ENCODE measurements at places on chromosomes 7 and 10.

- no peak for DNase-seq
Measured at GRCh38 chr10:29348836-29349235, 60.0 kb downstream of the LYZL1 start.

GRCh38 chr10:21065621-21066248 is 168.6 kb upstream of the NEBL start:
- no peak for DNase-seq

DNA sequence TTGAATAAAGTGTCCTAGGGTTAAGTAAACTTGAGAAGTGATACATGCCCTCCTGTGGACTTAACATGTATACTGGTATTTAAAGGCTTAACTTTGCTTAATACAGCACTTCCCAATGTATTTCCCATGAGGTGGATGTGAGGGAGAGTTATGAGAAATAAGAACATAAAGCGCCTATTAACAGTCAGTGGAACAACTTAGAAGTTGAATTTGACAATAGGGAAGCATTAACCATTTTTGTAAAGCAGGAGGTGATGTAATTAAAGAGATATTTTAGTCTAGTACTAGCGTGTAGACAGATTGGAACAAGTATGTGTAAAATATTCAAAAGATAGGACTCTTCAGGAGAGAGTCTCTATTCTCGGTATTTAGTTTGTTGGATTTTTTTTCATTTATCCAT is 322.4 kb downstream of the GPR158 start:
- no peak for DNase-seq

DNA sequence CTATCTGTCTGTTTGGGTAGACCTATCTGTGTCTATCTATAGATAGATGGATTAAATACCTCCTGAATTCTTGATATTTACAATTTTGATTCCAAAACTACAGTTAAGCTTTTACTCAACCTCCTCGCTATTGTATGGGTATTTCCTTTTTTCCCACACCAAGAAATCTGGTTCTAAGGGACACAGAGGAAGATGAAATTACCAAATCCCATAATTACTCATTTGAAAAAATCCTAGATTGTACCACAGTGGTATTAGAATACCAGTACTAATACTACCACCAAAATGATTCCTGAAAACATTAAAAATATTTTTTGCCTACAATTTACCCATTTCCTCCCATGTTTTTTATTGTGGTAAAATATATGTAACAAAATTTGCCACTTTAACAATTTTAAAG is 53.2 kb downstream of the LRGUK start:
- no peak for DNase-seq

- no peak for DNase-seq
Measured at GRCh38 chr7:150374472-150374871, 4.7 kb upstream of the ZNF775 start.

GRCh38 chr7:66617295-66617694 is 11.4 kb upstream of the KCTD7 start:
- no peak for DNase-seq

DNA sequence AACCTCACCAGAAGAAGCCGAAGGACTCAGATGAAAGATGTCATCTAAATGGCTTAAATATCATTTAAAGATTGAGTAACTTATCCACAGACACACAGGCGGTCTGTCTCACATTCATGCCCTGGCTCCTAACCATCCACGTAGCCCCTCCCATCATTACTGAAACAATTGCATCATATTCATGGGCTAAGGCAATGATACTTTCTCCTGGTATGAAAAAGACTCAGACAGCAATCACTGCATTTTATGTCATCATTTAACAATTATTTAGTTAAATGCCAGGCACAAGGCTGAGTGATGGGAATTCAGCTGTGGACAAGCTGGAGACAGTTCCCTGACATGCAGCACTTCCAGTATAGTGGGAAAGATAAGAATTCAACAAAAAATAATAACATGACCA is 11.2 kb upstream of the TECTB start:
- no peak for DNase-seq

All from dermis microvascular lymphatic vessel endothelial cell (primary cell).